ACHN (cell line): ENCODE measurements at places on chromosomes 7 and 10.

- DNase-seq, result no peak
These were observed 55.7 kb upstream of the MKX start for GRCh38 chr10:27801171-27801785.

DNA sequence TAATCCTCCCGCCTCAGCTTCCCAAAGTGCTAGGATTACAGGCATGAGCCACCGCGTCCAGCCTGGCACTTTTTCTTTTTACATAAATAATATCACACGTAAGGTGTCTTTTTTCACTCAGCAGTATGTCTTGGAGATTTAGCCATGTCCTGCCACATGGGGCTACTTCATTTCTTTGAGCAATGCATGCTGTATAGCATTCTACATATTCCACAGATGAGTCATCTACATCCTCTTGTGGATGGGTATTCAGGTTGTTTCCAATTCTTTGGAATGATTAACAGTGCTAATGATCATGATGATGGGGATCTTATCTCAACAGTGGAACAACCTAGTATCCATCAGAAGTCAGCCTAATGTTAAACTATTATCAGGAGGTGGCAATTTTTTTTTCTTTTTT is 50.8 kb downstream of the ZNF503 start:
- DNase-seq, result peak; percentile 88

- no peak for DNase-seq
These were observed 108.6 kb downstream of the GRK5 start for GRCh38 chr10:119316002-119316358.

DNA sequence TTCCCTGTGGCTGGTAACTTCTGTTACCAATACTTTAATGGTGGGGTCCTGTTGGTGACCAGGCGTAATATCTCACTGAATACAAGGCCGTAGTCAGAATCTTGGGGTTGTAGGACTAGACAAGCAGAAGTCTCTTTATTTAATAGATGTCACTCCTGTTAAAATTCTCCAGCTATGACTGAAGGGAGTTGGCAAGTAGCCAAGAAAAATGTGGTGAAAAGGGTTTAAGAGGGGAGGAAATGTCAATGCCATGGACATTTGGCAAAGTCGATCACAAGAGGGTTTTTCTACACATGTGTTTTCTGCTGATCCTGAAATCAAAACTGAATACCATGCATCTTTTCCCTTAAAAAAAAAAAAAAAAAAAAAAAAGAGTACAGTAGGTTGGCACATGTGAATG is 533.5 kb downstream of the AUTS2 start:
- no peak for DNase-seq

DNA sequence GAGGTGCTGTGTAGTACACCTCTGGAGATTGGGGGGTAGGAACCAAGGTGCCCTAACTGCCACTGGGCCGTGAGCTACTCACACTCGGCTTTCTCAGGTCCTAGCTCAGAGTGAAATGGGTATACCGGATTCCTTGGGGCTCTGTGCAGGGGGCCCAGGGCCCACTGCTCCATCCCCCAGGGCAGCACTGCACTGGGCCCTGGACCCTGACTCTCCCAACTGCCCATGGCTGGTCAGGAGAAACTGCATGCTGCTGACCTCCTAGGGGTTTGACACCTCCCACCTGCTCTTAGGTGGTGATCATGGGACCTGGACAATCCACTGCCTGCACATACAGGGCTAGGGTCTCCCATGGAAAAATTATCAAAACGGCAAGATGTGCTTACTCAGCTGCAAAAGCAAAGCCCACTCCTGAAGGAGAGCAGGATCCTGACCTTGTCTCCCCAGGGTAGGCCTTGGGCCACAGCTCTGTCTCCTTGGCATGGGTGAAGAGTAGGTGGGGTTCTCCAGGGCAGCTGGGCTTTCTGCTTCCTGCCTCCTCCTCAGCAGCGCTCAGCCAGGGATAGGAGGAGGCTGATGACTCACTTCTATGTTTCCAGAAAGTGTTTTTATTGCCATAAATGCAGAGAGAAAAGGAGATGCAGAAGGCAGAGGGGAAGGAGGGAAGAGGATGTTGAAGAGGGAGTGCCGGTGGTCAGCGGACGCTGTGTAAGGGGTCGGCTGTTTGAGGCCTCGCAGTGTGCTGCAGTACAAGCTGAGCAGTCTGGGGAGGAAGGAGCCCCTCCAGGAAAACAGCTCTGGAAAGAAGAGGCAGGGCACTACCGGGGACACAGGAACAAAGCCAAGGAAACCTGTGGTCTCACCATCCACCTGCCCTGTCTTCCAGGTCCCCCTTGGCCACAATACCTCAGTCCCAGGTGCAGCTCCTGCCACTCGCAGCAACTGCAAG is 107.8 kb downstream of the ARHGAP22 start:
- DNase-seq, result peak; percentile 56

GRCh38 chr7:1939434-1940401 is 269.6 kb downstream of the ELFN1 start:
- no peak for DNase-seq
